HTR-8/SVneo (cell line): ENCODE measurements at places on chromosomes 5 and 9.
A peak's percentile ranks its signal among the peaks of the same experiment; 100 is the strongest.

DNA sequence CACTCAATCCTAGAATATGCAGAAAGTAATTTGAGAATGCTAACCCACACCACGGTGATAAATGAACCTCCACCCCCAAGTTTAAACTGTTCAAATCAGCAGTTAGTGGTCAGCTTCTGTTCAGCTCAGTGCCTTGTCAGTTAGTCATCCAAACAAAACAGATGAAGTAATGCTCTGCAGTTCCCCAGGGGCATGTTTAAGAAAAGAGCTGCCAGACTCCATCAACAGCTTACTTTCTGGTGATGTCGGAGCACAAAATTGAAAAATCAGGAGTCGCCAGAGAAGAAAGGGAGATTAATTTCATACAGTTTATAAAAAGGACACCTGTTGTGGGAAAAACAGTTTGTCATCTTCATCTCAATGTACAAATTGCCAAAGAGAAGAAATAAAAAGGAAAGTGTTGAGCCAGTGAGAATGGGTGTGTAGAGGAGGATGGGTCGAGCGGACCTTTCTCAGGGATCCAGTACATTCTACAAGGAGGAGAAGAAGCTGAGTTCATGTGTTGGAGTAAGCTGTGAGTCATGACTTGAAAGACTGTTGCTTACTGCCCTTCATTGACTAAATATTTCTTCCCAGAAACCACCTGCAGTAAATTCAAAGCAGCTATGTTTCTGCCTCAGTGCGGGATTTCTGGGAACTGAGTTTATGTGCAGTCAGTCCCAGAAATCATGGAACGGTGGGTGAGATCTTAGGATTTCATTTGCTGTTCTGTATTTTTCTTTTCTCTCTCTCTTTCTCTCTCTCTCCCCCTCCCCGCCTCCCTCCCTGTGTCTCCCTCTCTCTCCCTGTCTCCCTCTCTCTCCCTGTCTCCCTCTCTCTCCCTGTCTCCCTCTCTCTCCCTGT, 13.7 kb downstream of the TRIO start:
- DNase-seq = peak; percentile 93

DNA sequence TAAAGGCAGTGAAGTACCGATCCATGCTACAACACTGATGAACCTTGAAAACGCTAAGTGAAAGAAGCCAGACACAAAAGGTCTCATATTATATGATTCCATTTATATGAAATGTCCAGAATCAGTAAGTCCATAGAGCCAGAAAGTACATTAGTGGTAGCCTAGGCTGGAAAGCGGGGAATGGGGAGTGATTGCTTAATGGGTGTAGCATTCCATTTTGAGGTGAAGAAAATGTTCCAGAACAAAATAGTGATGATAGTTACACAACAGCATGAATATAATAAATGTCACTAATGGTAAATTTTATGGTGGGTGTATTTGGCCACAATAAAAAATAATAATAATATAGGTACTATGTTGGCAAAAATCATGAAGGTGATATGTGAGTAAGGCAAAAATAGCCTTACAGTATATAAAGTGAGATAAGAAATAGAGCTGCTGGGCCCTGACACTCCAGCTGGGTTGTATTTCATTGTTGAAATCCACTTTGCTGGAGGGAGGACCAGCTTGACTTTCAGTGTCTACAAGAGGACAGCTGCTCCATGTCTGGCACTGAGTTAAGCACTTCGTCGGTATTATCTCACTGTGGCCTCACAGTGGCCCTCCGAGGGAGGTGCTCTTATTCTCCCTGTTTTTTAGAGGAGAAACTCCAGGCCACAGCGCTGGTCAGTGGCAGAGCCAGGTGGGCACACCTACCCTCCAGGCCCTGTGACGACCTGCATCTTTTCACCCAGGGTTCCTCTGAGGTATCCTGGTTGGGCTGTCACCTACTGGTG, 22.4 kb upstream of the ANGPTL2 start:
- DNase-seq = no peak

DNA sequence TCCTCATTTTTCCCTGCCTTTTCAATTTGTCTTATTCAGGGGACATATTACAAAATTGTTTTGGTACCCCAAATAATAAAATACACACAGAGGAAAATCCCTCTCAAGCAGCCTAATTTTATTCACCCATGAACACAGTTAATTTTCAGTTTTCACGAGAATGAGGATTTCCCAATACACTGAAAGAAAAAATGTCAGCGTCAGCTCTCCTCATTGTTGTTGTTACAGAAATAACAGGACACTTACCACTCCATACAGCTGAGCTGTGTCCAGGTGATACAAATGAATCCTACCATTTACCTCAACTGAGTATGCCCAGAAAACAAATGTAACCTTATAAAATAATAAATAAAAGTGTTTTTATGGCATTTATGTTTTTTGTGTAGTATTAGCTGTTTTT, 144.6 kb upstream of the PCA3 start:
- no peak for DNase-seq

DNA sequence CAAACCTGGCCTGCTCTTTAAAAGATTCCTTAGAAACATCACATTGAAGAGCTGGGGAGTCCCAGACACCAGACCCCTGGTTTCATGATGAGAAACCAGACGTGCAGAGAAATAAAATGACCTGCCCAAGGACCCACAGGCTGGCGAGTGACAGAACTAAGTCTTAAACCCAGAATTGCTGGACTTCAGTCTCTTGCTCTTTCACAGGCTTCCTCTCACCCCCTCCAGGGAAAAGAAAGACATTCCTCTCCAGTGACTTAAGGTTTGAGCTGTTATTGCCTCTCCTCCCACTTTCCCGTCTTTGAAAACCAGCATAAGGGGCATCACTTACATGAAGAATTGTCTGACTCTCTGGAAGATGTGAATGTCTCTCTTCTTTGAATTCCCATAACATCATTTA, 535.2 kb downstream of the IRX1 start:
- DNase-seq = no peak

- no peak for DNase-seq
Measured at GRCh38 chr5:136731241-136731900, 366.0 kb upstream of the TRPC7 start.

- no peak for DNase-seq
Measured at GRCh38 chr5:127409246-127409917, 108.1 kb upstream of the PRRC1 start.

DNA sequence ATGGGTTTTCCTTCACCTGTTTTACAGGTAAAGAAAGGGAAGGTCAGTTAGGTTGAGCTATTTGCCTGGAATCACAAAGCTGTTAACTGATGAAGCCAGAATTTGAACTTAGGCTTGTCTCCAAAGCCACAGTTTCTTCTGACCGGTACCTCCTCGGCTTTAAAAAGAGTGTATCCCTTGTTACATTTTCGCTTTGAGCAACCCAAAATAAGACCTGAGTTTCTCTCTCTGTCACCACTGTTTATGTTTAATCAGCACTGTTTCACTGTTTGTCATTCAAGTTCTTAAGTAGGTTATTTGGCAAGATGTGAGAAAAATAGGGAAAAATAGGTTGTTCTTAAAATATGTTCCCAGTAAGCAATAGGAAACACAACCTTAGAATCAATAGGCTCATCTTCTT, 84.6 kb downstream of the VCAN start:
- DNase-seq = no peak

- DNase-seq = no peak
Measured at GRCh38 chr5:132096904-132097303, 23.3 kb downstream of the CSF2 start.

GRCh38 chr9:107299437-107299836, 16.4 kb downstream of the RAD23B start:
- DNase-seq = no peak

GRCh38 chr5:71475788-71476384, 20.4 kb downstream of the BDP1 start:
- DNase-seq = peak; percentile 44

DNA sequence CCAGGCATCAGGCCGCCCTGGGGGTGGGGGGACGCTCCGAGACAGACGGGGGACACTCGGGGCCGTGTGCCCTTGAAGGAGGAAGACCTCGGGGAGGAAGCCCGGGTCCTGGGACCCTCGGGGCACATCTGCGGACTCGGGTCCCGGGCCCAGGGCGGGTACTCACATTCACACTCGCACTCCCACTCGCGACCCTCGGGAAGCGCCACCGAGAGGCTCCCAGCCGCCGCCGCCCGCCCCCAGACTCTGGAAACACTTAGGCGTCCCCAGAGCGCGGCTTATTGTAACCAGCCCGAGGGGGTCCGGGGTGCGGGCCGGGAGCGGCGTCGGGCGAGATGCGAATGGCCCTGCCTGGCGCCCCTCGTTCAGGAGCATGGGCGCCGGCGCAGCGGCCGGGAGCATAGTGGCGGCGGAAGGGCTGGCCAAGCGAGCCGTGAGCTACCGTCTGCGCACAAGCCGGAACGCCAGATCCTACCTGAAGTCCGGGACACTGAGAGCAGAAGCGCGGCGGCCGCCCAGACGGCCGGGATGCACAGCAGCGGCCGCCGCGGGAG, 559 bp downstream of the ROR2 start:
- no peak for DNase-seq

- no peak for DNase-seq
Measured at GRCh38 chr5:137822984-137823383, 44.7 kb upstream of the MYOT start.

GRCh38 chr5:60533789-60534188, 166.2 kb downstream of the DEPDC1B start:
- no peak for DNase-seq
